ENCODE measurements at places on chromosomes 11 and 22.
A peak's percentile ranks its signal among the peaks of the same experiment; 100 is the strongest.

GRCh38 chr22:46815896-46816731 lies 53.7 kb downstream of the TBC1D22A start:
- DNase-seq, result no peak

- DNase-seq, result peak; percentile 80
Measured at GRCh38 chr11:93197380-93198214, at the start of gene SLC36A4. Gene SLC36A4, minus strand, starts transcription at chr11:93197991. Its CDS starts 159 bp downstream, at chr11:93197832.

GRCh38 chr11:62573006-62573591 lies 592 bp downstream of the EEF1G start:
- no peak for DNase-seq

- peak; percentile 31 for DNase-seq
Measured at GRCh38 chr11:114348200-114349191, 51.8 kb downstream of the C11orf71 start.

DNA sequence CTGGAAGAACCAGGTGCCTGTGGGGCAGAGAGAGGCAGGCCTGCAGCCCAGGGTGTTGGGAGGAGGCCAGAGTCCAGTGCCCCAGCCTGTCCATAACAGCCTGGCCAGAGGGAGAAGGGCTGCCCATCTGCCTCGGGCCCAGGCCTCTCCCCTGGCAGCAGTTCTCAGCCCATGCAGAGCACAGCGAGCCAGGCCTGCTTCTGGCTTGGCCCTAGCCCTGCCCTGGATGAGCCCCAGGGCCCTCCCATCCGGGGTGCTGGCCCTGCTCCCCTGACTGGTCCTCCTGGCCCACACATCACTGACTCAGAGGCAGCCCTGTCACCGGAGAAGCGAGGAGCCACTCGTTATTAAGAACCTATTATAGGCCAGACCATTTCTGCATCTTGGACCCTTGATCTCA lies 19.7 kb upstream of the MYRF start:
- no peak for DNase-seq

DNA sequence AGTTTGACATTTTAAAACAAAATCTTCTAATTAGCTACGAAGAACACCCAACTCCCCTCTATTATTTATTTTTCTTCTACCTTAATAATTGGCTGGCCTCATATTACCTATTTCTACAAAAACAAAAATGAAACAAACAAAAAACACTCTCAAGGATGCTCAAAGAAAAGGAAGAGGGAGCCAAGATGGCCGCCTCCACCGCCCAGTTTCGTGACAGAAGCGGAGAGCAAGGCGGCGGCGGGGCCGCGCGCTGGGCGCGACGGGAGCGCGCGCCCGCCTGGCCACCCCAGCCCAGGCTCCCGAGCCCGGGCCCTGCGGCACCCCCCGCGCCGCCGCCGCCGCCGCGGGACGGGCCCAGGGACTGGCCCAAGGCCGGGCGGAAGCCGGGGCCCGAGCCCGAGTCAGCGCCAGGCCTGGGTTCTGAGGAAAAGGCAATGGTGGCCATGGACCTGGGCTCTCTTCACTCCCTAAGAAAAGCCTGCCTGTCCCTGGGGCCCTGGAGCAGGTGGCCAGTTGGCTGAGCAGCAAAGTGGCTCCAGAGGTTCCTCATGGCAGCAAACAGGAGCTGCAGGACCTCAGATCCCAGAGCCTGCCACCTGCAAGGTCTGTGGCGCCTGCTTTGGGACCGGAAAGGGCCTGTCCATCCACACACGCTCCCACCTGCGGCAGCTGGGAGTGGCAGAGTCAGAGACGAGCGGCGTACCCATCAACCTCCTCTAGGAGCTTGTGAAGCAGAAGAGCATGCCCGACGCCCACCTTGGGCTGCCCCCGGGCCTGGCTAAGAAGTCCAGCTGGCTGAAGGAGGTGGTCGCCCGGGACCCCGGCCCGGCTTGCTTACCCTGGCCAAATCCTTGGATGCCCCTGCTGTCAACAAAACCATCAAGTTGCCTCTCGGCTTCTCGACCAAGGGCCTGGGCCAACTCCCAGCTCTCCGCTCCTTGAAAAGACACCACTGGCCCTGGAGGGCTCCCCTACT lies 543.2 kb upstream of the CCDC179 start:
- no peak for DNase-seq

DNA sequence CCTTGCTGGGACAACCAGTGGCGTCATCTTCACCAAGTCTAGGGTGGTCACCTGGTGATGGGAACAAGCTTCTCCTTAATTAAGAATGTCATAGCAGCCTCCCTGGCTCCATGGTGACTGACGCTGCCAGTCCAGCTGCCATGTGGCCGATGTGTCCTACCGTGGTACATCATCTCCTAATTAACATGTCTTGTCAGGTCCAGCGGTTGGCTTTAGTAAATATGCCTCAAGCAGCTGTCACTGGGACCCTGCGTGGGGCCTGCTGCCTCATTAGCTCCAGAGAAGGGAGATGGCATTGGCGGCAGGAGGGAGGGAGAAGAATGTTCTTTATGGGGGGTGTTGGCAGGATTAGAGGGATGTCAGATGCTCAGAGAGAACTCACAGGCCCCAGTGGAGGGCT lies 271.9 kb downstream of the ST3GAL4 start:
- DNase-seq, result no peak

GRCh38 chr22:38734421-38735100 lies 21.2 kb downstream of the SUN2 start:
- DNase-seq, result no peak

- DNase-seq, result no peak
Measured at GRCh38 chr11:2790568-2790921, 90.8 kb upstream of the KCNQ1OT1 start.

- no peak for DNase-seq
Measured at GRCh38 chr22:50542416-50542927, 3.2 kb upstream of the KLHDC7B start.

- DNase-seq, result peak; percentile 91
Measured at GRCh38 chr11:74592441-74593362, at the start of gene POLD3. Gene POLD3, plus strand, starts transcription at chr11:74592582. Its CDS starts 77 bp downstream, at chr11:74592659.

Data from activated T-cell treated with anti-CD3 and anti-CD28 coated beads for 24 hours (primary cell).